CD8-positive, alpha-beta memory T cell (primary cell): ENCODE measurements at places on chromosomes 13 and 19.

DNA sequence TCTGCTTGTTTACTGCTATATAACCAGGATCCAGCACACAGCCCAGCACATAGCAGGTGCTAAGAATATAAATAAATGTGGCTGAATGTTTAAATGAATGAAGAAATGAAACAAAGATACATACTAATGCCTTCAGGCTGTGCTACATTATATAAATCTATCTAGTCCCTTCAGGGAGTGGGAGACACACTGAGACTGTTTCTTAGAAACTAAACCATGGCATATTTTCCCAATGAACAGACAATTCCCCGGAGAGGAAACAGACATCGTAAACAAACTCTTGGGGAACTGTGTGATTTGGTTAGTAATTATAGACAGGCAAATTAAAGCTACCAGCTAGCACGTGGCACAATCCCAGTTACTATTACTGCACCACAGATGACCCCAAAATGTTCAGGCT is 9.7 kb upstream of the FEM1A start:
- no peak for DNase-seq

- DNase-seq, result no peak
Measured at GRCh38 chr13:85441364-85441763, 357.9 kb downstream of the SLITRK6 start.

- no peak for DNase-seq
Measured at GRCh38 chr13:25762795-25763377, 288.9 kb downstream of the SHISA2 start.

DNA sequence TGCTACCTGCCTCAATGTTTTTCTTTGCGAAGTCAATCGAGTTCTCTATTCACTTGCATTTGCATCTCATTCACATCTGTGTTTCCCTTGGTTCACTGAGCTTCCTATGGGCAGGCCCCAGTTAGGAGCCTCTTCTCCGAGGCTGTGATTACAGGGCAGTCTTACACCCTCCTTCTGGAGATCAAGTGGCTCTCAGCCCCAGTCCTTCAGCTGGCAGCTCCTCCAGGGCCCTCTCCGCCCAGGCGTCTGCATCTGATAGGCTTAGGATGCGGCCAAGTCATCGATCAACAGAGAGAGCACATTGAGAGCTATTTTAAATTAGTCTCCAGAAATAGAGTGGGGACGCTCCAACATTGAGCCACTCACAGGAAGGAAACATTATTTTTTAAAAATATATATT is 44.2 kb downstream of the MBNL2 start:
- DNase-seq, result no peak

DNA sequence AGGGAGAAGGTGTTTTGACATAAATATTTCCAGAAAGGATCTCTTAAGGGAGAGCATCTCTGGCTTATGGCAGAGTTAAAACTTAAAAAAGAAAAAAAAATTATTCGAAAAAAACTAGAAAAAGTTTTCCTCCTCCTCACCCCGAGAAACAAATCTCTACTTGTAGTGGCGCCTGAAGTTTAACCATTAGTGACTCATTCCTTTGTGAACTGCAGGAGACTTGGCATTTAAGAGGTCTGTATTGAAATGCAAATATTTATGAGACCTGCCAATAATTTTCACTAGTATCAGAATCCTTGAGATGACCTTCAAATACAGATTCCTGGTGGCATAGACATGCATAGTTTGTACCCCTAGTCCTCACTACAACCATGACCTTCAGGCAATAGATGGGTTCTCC is 64.9 kb upstream of the MED4 start:
- no peak for DNase-seq

DNA sequence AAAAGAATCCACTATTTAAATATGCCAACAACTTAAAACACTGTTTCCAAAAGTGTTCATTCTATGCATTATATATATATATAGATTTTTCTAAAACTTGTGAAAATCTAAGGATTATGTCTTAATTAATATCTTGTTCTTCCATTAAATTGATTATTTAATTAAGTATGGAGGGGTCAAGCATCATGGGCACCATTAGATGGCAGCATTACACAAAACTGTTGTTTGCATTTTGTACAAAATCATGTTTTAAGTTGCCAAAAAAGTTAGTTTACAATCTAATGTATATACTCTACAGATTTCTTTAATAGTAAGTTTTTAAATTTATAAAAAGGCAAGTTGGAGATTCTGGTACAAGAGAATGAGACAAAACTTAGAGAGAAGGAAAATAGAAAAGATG is 213.2 kb upstream of the EDNRB start:
- DNase-seq, result no peak

GRCh38 chr13:42876887-42877545 is 95.6 kb downstream of the FAM216B start:
- DNase-seq, result no peak

DNA sequence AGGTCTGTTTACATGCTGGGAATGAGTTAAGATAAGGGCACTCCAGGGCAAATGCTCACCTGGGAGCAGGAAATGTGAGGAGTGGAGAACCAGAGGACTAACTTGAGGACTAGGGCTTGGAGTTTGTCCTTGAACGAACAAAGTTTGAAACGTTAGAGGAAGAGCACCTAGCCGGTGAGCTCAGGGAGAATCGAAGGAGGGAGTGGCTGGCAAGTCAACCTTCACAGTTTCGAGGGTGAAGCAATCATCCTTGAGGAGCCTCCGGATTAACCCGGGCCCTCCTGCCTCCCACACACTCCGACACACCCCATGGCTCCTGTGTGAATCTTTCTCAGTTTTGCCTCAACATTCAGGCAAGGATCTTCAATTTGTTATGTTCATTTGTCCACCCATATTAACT is 58.6 kb downstream of the LMO7 start:
- DNase-seq, result no peak

DNA sequence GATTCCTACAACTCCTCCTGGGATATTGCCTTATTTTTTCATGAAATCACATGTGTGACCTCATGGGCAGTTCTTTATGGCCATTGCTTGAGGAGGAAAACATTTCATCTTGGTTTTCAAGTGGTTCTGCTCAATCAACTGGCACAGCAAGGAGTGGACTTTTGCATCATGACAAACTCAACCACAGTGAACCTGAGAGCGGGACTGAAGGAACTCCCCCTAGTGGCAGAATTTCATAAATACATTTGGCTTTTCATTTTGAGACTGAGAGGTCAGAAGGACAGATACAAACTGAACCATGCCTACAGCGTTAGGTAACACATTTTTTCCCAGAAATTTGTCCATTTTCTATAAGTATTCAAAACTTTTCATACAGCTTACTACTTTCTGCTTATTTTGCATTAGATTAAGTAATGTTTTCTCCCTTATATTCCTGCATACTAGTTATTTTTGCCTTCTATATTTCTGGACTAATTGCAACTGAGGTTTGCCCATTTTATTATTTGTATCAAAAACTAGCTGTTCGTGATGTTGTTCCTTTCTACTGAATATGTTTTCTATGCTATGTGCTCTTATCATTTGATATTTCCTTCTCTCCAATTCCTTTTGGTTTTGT is 13.4 kb upstream of the SIGLEC12 start:
- no peak for DNase-seq

GRCh38 chr13:81275666-81276258 is 934.8 kb upstream of the SPRY2 start:
- no peak for DNase-seq

DNA sequence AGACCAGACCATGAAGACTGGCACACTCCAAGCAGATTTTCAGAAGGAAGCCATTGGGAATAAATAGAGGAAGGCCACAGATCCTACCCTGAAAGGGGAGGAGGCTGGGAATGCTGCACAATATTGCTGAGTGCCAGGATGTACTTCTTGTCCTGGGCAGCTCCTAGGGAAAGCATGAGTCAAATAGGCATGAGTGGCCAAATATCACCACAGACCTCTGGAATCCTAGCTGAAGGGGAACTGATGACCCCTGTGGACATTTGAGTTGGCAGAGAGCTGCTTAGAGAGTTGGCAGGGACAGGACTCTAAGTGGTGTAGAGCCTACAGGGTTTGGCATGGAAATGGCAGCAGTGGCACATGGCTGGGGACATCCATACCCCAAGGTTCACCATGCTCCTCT is 234.3 kb upstream of the TRPC4 start:
- no peak for DNase-seq

DNA sequence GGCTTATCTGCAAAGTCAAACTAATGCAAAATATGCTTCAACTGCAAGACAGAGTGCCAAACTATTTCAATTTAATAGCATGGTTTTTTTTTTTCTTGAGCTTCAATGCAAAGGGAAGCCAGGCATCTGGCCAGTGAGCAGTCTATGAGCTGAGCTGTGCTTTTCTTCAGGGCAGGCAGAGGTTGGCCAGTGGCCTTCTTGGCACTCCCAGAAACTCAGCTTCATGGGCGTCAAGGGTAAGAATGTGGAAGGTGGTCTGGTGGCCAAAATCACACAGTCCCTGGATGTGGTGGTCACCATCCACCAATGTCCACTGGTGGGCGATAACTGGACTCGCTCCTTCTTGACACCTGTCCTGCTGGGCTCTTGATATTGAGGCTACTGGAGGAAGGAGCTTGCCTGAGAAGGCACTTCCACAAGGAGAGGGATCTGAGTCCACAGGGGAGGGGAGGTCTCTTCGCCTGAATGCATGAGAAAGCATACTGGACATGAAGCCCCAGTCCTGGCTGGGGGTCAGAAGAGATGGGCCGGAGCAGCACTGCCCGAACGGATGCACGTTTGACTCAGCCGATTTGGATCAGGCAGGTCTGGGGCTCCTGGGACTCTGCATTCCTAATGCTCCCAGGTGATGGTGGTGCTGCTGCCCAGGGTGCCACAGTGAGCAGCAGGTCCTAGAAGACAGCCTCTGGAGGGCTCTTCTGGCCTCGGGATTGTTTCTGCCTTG is 17.1 kb downstream of the COL4A2 start:
- no peak for DNase-seq

DNA sequence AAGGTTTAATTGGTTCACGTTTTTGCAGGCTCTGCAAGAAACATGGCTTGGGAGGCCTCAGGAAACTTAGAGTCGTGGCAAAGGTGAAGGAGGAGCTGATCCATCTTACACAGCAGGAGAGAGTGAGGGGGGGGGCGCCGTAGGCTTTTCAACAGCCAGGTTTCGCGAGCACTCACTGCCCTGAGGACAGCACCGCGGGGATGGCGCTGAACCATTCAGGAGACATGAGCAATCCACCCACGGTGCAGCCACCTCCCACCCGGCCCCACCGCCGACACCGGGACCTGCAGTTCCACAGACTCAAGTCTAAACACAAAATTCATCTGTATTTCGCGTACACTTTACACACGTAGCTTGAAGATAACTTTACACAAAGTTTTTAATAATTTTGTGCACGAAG is 73.6 kb downstream of the KDM4B start:
- no peak for DNase-seq

DNA sequence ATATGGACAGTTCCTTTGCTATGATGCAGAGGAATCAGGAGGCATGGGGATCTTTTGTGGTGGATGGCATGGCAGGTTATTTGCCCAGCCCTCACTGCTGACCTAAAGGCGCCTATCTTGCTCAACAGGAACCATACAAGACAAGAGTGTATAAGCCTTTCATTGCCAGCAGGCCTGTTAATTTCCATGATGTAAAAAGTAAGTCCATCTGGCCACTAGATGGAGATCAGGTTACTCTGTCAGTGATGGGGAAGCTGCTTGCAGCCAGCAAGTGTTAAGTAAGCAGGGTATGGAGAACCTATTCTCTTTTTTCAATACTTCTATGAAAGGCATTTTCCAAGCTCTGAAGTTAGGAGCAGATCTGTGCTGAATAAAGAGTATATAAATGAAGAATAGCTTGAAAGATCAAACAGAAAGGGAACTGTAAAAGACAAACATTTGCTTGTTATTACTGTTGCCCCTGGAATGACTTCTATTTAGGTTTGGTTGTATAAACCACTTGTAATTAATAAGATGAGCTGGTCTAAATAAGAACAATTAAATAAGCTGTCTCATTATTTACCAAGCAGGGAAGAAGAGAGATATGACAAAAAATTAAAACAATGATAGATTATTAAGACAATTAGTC is 210.9 kb downstream of the RGCC start:
- no peak for DNase-seq

- DNase-seq, result no peak
Measured at GRCh38 chr19:15289673-15290072, 42.7 kb downstream of the BRD4 start.

DNA sequence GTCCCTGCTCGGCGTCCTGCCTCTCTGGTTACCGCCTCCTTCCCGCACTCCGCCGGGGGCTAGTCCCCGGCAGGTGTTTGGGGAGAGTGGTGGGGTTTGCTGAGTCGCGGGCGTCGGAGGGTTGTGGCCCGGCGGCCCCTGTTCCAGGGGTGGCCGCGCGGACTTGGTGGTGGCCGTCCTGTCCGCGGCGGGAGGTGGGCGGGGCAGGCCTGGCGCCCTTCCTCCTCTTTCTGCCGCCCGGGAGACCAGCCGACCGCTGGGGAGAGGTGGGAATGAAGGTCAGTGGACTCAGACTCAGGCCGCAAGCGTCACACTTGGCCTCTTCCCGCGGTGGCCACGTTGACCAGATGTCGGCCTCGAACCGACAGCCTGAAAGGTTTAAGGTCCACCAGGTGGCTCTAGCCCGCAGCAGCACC is 61.8 kb downstream of the ZNF723 start:
- DNase-seq, result no peak

DNA sequence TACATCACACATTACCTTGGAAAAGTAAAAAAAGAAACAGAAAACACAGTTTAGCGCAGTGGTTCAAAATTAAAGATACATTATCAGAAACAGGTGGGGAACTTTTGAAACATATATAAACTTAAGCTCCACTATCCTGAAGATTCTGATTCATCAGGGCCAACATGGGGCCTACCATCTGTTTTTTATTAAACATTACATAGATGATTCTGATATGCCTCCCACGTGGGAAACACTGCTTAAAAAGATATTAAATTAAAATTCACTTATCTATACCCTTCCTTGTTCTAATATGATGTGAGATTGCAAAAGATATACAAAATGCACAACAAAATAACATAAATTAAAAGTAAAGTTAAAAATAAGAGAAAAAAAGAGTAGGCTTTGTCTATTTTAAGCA is 125.0 kb downstream of the VWA8 start:
- DNase-seq, result no peak

DNA sequence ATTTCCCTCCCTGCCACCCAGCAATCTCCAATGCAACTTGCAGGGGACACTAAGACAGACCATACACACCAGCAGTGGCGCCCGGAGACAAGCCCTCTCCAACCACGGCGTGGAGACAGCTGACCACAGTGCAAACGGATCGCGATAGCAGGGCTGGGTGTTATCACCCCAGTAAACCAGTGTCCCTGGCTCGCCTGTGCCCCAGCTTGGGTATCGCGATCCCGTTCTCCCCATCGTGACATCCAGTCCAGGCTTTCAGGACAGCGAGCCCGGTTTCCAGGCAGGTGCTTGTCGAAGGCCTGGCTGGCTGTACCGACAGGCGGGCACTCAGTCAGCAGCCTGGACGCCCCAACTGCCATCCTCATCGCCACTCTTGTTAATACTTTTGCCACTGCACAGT is 20.7 kb upstream of the NANOS2 start:
- DNase-seq, result no peak

GRCh38 chr19:2556221-2557092 is 80.5 kb downstream of the GADD45B start:
- DNase-seq, result no peak

DNA sequence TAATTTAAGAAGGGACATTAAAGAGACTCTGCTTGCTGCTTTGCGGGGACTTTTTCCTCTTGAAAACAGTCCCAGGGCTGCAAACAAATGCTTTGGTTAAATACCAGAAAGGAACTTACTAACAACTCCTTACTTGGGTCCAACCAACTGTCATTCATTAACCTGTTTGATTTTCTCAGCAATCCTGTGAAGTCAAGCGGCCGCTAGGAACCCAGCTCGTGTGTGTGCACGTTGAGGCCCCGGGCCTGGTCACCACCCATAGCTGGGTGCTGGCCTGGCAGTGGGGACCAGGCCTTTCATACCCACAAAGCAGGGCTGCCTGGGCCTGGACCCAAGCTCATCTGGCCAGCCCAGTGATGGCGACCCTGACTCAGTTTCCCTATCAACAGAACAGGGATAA is 50.7 kb downstream of the C1QTNF9 start:
- DNase-seq, result no peak
